Daoy (cell line): ENCODE measurements at places on chromosomes 6 and 20.

- no peak for DNase-seq
Measured at GRCh38 chr6:168206186-168206585, 113.4 kb downstream of the DACT2 start.

DNA sequence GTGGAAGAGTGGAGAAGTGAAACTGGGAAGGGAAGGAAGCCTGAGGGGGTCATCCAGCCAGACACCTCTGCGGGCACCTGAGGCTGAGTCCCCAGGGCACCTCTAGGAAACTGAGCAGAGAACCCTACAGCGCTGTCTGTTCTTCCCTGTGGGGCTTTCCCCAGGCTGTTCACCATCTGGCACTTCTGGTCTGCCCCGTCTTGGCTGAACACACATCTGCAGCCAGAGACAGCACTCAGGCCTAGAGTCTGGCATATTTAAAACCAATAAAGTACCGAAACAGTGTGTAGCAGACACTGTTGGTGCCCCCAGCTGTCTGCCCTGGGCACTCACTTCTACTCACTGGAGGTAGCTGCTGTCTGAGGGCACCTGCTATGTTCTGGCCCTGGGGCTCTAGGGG, 9.4 kb upstream of the ARFGEF2 start:
- no peak for DNase-seq

- DNase-seq = no peak
Measured at GRCh38 chr6:132814716-132815570, 574 bp downstream of the RPS12 start.

DNA sequence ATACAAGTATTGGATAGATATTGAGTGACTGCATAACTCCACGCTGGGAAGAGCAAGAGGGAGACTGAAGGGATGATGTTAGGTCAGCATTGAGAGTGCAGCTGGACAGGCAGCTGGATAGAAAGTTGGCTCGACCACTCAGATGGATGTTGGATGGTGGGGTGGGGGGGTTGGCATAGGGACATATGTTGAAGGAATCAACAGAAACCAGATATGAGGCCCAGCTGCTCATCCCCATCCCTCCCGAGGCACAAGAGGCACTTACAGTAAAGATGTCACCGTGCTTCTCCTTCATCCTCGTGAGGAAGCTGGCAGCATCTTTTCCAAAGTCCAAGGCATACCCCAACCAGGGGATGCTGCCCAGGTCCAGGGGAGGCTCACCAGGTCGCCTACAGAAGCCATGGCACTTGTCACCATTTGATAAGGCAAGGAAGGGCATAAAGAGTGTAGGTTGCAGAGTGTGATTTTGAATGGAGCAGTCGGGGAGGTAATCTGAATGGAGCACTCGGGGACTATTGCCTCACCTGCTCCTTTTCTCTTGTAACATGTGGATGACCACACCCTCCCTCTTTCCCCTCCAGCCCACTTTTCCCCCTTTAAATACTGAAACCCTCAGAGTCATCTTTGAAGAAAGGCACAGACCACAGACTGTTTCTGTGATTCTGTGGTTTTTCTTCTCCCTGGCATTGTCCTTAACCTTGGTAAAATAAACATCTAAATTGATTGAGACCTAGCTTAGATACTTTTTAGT, 18.0 kb downstream of the PTGIS start:
- no peak for DNase-seq

DNA sequence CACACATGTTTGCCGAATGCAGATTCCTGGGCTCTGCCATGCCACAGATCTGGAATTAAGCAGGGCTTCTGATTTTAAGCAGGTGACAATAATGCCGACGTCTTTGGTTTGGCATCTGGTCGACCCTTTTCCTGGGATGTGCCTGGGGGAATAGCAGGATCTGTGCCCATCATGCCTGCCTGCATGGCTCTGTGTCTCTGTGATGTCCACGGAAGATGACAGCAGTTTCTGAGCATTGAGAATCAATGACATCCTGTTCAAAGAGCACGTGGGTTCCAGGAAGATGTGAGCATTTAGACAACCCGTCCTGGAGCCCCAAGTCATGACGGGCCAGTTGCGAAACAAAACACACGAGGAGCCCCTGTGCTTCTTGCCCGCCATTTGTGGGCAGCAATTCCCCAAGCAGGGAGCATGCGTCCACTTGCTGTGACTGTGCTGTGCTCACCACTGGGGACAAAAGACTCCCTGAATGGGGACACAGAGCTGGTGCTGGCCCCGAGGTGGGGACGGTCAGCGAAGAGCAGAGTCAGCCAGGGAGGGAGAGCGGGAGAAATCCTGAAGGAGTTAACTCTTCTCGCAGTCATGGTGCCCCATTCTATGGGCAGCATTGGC, 110.1 kb downstream of the ERMARD start:
- DNase-seq = no peak

- no peak for DNase-seq
Measured at GRCh38 chr6:120083186-120083585, 733.6 kb upstream of the MAN1A1 start.

DNA sequence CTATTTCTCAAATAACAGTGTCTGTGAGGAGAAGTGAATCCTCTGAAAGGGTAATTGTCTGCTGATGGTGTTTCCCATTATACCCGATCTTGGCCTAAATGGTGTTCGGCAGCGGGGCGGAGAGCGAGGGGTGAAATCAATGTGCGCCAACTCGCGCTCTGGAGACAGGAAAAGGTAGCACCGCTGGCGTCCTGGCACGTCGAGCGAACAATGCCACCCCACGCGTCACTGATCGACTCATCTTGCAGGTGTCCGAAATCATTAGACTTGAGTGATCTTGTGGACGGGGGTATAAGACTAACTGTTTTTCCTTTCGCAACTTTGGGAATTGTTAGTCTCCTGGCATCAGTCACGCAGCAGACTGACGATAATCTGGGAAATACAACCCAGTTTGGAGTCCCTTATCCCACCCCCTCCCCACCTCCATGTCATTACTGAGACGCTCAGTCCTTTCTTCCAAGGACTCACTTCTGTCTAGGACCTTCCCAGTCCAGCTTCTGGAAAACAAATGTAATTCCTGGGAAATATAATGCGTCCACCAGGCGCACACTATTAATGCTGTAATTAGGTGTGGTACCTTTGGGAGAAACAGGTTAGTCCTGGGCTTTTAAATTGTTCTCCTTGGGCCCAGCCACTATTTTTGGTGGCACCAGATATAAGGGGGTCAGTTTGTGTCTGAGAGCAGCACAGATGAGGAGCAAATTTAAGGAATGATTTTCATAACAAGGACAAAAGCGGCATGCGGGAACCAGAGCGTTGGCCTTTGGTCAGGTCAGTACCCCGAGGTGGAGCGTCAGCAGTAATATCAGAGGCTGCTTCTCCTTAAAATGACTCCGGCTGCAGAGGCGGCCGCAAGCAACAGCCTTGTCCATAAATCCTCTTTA, 2.3 kb downstream of the LINC00237 start:
- no peak for DNase-seq

DNA sequence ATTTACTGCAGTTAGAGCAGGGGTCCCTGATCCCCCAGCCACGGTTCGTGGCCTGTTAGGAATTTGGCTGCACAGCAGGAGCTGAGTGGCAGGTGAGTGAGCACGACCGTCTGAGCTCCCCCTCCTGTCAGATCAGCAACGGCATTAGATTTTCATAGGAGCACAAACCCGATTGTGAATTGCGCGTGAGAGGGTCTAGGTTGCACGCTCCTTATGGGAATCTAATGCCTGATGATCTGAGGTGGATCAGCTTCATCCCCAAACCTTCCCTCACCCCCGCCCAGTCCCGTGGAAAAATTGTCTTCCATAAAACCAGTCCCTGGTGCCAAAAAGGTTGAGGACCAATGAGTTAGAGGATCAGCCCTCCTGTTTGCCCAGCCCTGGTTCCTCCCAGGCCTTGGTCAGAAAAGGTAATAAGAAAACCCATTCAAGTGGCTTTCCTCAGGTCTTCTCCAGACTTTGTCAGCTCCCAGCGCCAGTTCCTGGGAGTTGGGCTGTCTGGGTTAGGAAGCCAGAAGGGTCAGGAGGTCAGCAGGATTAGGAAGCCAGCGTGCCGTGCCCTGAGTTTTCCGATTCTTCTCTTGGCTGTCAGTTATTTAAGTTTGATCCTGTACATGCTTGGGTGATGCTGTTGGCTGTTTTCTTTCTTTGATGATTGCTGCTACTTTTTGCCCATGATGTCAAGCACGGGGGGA, 139.9 kb upstream of the PMEPA1 start:
- no peak for DNase-seq

- no peak for DNase-seq
Measured at GRCh38 chr6:39312912-39313525, 1.2 kb downstream of the KCNK17 start.

- no peak for DNase-seq
Measured at GRCh38 chr20:24406750-24407149, 62.7 kb upstream of the SYNDIG1 start.

GRCh38 chr20:3158968-3159431, 665 bp downstream of the FASTKD5 start:
- DNase-seq = no peak

- DNase-seq = peak; percentile 59
Measured at GRCh38 chr6:43368259-43369160, 937 bp downstream of the ZNF318 start.

GRCh38 chr6:13260831-13261230, 67.5 kb downstream of the TBC1D7 start:
- no peak for DNase-seq

DNA sequence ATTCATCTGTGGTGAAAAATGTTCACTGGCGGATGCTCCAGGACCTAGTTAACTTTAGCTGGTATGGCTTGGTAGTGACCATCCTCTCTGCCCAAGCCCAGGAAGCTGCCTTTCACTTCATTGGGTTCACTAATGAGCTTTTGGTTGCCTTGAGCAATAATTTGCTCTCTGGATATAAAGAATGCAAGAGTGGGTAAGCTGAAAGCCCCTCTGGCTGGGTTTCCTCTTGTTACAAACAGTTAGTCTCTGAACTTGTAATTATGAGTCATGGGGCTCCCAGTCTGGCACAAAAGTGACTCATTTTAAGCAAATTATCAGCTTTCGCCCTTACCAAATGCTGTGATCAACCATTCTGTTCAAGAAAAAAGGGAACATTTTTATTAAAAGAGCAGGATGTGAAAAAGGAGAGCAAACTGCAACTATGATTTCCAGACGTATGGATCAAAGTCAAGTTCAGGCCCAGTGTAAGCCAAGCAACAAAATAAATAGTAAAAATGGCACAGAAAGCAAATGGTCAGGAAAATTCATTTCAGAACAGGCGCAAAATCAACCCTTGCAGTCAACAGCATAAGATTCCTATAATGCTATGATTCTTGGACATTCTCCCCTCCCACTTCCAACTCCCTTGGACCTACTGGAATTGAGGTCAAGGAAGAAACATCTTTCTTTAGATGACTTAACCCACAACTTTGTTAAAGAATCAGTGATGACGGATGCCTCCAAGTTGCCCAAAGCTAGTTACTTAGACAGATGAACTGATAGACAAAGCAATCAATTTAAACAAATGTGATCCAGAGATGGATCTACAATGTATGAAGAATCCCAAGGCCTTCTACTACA, 130.0 kb upstream of the KCNK16 start:
- DNase-seq = peak; percentile 83

DNA sequence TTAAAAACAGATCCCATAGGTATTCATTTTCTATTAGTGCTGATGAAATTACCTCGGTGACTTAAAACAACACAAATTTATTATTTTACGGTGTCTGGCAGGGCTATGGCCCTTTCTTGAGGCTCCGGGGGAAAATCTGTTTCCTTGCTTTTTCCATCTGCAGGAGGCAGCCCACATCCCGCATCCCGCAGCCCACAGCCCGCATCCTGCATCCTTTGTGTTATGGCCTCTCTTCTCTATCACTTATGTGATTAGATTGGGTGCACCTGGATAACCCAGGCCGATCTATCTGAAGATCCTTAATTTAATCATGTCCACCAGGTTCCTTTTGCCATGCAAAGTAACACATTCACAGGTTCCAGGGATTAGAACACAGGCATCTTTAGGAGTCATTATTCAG, 407.8 kb downstream of the CDC5L start:
- no peak for DNase-seq

DNA sequence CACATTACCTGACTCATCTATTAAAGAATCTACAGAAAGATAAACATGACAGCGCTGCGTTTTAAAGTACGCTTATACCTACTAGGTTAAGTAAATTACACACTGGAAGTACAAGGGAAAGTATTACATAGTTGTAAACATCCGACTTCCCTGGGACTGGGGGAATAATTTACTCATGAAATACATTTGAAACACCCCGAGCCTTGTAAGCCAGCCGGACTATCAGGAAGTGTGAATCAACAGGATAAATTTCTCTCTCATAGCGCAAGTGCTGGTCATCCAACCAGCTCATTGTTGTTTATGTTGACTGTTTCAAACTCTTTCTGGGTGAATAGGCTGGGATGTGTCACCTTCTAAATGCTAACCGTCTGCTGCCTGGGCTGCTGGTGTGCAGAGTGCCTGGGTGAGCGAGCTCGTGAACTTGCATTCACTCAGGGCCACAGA, 4.9 kb downstream of the BMP6 start:
- DNase-seq = peak; percentile 88

DNA sequence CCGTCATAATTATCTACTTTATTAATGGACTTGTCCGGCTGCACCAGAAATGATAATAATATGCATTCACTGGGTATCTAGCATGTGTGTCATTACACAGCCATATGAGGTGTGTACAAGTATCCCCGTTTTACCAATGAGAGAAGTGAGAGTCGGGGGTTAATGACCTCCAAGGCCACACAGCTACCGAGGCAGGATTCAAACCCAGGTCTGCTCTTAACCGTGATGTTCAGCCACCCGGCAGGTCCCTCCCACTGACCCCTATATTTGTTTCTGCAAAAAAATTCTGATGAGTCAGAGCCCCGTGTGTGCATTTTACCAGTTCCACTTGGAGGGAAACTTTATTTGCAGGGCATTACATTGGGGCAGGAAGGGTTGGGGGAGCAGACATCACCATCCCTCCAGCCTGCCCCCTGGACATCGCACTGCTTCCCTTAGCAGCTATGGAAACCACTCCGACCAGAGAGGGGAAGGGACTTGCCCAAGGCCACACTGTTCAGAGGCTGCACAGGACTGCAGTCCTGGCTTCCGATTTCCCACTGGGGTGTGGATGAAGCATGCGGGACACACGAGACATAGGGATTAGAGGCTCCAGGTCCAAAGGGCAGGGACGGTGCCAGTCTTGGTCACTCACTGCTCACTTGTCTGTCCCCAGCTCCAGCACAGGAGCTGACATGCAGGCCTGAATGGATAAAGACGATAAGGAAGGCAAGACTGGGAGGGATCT, 10.1 kb upstream of the SRC start:
- DNase-seq = no peak

DNA sequence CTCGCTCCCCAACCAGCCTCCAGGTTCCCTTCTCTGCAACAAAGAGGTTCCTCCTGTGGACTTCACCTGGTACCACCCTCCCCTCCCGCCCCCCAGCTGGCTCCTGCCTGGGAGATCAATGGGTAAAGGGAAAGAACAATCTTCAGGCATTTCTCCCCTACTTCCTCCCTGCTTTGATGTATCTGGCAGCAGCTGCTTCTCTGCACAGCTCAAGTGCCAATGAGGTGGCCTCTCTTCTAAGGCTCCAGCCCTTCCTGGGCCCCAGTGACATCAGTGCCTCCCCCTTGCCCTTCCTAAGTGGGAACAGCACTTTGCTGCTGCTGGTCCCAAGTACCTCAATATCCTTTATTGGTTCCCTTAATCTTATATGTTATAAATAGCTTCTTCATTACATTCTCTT, 23.5 kb downstream of the MOCS1 start:
- no peak for DNase-seq
